Brain pericyte (primary cell): ENCODE measurements at places on chromosomes 7 and 10.
A peak's percentile ranks its signal among the peaks of the same experiment; 100 is the strongest.

- no peak for DNase-seq
Measured at GRCh38 chr10:90921906-90922305, 1.0 kb upstream of the ANKRD1 start.

DNA sequence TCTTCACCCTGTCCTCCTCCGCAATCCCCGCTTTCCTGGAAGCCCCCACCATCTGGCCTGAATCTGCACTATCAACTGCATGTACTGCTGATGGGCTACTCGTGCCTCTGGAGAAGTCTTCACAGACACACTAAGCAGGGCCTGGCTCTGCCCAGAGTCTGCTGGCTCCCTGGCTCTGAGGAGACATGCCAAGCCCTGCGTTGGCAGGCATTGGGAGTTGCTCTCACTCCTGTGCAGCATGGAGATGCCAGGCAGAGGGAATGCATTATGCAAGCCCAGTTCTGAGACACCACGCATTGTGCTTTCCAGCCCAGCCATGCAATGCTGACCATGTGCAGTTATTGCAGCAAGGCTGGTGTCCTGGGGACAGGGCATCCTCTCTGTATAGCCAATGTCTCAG is 314.6 kb downstream of the CXCL12 start:
- no peak for DNase-seq

DNA sequence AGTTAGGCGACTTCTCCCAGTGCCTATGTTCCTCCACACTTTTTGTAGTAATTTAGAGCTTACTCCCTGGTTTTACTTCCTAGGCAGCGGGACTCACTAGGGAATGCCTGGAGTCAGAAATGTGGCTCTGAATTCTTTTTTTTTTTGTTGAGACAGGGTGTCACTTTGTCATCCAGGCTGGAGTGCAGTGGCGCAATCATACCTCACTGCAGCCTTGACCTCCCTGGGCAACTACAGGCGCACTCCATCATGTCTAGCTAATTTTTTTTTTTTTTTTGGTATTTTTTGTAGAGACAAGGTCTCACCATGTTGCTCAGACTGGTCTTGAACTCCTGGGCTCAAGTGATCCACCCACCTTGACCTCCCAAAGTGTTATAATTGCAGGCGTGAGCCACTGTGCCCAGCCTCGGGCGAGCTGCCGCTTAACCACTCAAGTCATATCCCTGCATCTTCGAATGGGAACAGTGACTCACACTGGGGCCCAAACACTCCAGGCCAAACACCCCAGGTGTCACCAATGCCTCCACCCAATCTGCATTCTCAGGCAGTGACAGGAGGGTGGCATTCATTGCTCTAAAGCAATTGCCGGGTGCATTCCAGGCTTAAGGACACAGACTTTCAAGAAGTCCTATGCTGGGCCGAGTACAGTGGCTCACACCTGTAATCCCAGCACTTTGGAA is 19.6 kb downstream of the RGS10 start:
- DNase-seq: no peak

DNA sequence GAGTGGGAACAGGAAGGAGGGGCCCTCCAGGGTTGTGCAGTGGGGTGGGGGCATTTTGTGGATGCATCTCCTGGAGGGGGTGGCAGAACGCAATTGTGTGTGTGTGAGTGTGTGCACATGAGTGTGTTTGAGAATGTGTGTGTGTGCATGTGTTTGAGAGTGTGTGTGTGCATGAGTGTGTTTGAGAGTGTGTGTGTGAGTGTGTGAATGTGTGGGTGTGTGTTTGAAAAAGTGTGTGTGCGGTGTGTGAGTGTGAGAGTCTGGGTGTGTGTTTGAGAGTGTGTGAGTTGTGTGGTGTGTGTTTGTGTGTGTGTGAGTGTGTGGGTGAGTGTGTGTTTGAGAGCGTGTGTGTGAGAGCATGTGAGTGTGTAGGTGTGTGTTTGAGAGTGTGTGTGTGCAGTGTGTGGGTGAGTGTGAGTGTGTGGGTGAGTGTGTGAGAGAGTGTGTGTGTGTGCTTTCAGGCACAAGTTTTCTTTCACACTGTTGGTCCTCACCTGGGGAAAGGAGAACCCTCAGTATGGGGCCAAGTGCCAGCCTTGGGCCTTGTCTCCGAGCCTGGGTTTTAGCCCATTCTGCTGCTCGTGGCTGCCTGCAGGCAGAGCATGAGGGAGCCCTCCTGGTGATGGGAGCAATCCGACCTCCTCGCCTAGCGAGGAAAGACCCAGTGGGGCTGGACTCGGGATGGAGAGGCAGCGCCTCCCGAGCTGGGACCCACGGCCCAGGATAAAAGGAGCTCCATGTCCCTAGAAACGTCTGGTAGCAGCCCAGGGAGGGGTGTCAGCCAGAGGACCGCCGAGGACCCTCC is 35.6 kb downstream of the CDH23 start:
- no peak for DNase-seq

GRCh38 chr7:732094-732541 is 5.0 kb upstream of the PRKAR1B start:
- peak; percentile 22 for DNase-seq

DNA sequence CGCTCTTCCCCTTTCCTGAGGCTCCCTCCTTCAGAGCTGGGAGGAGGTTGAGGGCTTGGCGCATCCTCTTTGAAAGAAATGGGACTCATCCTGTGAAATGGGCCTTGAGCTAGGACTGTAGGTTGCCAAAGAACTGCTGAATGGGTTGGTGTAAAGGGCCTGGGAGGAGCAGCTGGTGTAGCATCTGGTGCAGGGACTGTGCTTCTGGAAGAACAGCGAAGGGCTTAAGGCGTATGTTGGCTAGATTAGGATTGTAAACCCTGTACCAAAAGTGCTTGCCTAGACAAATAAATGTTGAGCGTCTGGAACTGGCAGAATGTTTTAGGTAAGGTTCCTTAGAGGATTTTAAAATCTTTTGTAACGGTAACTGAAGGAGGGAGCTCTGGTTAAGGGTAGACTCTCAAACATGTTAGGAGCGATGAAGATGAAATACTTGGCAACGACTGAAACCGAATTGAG is 563 bp downstream of the STAM start:
- DNase-seq: peak; percentile 12

- DNase-seq: no peak
Measured at GRCh38 chr7:157437519-157438061, 100.8 kb downstream of the DNAJB6 start.

DNA sequence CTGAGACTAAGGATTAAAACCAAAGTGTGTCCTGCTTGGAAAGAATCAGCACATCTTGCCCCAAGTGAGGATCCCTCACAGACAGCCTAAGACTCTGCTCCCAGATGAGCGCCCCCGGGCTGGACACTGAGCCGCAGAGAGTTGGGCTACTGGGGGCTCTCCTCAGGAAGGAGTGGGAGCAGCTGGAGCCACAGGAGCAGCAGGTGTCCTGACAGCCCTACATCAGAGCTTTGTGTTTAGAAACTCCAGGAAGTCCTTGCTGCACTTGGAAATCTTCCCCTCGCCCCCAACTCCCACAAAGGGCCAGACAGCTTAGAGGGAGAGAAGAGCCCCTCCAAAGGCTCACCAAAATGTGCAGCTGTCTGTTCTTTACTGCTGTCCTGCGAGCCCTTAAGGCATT is 172.2 kb downstream of the HERPUD2 start:
- DNase-seq: no peak

- no peak for DNase-seq
Measured at GRCh38 chr7:147311336-147311735, 1194.7 kb downstream of the CNTNAP2 start.

GRCh38 chr10:1156921-1157614 is 100.9 kb downstream of the WDR37 start:
- DNase-seq: no peak

GRCh38 chr7:152905949-152906348 is 146.4 kb downstream of the ACTR3B start:
- no peak for DNase-seq

DNA sequence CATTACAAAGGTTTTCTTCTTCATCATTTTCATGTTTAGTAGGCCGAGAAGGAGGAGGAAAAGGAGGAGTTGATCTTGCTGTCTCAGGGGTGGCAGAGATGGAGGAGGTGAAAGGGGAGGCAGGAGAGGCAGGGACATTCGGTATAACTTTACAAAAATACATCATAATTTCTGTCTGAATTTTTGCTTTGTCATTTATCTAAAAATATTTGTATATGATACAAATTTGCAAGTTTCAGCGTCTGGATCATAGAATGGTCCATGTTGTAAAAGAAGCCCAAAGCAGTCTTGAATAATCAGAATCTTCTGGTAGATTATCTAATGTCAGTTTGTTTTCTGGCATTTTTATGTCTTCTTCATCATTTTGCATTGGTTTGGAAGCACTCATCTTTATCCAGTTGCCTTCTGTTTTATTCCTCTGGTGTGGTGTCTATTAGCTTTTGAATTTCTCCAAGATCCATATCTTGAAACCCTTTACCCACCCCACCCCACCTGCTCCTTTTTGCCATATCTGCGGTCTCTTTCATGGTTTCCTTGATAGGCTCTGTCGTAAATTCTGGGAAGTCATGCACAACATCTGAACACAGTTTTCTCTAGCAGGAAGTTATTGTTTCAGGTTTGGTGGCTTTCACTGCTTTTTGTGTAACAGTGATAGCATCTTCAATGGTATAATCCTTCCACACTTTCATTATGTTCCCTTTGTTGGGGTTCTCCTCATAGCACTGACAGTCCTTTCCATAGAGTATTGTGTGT is 95.0 kb downstream of the ST7 start:
- no peak for DNase-seq

DNA sequence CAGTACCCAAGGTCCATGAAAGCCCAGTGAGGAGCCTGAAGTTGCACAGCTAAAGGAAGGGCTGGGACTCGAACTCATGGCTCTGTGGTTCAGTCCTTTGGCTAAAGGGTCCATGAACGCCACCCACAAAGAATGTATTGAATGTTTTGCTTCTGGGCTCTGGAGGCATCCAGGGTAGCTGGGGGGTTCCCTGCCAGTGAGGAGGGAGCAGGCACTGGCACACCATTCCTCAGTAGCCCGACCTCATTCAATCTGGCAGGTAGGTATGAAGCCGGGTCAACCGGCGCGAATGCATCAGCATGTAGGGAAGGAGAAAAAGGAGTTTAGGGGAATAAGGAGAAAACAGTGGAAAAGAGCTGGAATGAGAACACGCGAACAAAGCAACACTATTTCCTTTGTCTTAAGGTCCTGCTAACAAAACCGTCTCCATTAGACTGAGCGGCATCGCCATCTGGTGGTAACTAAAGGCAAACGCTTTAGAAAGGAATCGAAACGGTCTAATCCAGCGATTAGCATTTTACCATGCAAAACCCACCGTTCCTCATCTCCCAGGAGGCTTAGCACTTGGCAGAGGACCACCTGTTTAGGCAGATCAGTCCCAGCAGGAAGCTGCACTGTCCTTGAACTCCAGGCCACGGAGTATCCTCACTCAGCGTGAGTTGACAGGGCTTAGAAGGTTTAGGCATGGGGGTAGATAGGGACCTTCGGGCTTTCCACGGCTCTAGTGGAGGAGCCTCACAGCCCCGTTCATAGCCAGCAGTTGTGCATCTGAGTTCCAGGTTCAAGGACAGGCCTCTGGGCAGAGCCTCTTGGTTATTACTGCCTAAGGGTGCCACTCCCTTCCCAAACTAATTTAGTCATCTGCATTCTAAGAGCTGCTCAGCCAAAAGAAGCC is 122.8 kb downstream of the UBE2H start:
- DNase-seq: no peak

DNA sequence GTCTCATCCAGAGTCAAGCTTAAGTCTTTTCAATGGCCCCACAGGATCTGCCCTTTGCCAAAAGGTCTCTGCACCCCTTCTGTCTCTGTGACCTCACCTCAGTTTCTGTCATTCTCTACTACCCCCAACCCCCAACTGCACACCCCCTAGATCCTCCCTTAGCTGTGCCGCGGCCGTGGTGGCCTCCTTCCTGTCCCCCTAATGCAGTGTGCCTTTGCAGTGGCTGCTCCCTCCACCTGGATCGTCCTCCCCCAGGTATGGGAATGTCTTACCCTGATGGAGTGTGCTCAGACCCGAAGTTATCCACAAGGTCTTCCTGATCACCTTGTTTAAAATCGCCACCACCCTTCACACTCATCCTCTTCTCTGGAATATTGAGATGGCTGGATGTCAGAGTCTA is 9.6 kb downstream of the FGF8 start:
- no peak for DNase-seq

DNA sequence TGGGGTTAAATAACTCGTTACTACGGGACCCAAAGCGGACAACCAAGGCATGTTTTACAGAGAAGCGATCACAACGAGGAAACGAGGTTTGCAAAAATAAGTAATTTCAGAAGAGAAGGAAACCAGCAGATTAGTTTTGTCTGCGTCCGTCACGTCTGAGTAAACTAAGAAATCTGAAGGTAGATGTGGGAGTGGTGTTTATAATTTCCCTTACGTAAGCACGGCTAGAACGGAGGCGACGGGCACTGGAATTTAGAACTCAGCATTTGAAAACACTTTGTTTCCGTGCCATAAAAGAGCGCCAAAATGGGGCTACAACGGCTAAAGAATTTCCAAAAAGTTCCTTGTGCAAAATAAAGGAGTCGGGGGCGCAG is 718 bp upstream of the UMAD1 start:
- no peak for DNase-seq

DNA sequence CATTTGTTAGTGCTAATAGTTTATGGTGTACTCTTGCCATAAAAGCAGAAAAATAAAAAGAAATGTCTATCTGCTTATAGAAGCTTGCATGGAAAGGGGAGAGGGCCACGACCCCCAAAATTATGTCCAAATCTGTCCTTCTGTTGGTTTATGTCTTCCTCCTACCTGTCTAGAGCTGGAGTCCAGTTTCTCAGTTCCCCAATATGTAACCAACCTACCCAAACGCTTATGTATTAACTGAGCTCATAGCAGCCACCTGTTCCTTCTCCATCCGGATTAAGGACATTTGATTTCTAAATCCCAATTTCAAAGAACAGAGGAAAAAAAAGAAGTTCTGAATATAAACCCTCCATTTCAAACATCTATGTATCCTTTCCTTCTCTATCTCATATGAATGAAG is 30.3 kb upstream of the TPK1 start:
- DNase-seq: no peak

DNA sequence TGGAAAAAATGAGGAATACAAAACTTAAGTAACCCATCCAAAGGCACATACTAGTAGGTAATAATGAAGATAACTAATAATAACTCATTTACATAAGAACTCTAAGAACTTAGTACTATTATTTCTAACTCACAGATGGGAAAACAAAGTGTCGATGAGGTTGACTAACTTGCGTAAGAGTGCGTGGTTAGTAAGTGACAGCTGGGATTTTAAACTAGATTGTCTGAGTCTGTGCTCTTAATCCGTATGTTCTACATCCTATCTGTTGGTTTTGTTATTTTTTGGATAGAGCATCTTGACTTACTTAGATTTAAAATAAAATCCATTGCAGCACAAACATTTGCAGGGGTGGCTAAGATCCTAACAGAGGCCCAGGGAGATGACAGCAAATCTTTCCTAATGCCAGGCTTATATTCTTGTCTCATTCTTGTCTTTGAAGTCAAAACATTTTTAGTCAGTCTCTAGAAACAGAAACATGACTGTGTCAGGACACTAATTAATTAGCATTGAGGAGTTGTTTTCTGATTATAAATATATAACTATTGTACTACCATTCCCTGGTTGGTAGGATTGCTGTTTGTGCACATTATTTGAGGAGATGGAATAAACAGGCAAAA is 11.7 kb downstream of the RPA3 start:
- no peak for DNase-seq
